ENCODE measurements at places on chromosomes 7 and 10. TPM values are rescaled to one million over a fixed set of nuclear protein-coding genes. Genes with fewer than 3 reads are reported as not detected.

DNA sequence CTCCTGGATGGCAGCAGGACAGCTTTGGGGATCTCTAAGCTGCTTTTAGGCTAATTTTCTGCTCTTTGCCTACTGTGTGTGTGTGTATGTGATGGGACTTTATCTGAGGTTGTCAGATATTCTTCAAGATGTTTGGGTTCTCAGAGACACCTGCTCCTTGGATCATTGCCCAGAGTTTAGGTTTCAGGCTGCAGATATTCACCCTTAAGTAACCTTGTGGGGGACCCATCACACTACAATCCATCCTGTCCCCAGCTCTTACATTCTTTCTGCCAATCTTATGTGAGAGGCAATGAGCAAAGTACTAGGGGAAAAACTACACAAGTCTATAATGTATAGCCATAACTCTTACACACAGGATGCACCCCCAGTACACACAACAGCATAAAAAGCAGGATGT is 263.0 kb upstream of the ZWINT start:
- no peak for DNase-seq

- no peak for DNase-seq
Observed at GRCh38 chr7:49324707-49325106, 400.4 kb downstream of the CDC14C start.

- DNase-seq: no peak
Observed at GRCh38 chr7:31529103-31529502, 15.2 kb downstream of the ITPRID1 start.

DNA sequence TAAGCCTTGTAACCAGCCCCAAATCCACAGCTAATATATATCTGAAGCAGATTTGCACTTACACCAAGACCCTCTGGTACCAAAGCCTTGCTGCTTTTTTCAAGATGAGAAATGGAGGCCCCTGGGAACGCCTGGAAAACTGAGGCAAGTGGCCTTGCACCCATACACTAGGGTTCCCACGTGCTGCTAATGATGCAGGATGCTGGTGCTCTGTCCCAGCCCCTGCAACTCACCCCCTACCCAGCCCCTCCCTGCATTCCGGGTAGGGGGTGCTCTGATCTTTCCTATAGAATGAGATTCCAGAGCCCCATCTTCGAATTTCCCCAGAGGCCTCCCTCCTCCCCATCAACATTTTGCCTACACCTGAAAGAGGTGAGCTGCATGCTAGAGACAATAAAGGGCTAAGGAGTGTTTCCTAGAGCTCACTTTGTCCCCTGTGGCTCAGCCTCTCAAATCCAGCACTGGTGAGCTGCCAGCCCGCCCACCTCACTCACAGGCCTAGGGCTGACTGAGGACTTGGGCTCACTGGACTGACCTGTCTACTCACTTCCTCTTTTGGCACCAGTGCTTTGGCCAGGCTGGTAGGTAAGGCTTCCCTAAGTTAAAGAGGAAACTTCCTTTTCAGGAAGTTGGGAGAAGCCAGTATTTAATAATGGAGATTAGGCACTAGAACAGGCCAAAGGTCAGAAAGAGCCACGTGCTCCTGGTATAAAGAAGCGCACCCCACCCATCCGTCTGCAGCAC is 9.8 kb downstream of the RBP4 start:
- peak; percentile 49 for DNase-seq

Gene SERPINE1
- 0.07 TPM for polyA plus RNA-seq

DNA sequence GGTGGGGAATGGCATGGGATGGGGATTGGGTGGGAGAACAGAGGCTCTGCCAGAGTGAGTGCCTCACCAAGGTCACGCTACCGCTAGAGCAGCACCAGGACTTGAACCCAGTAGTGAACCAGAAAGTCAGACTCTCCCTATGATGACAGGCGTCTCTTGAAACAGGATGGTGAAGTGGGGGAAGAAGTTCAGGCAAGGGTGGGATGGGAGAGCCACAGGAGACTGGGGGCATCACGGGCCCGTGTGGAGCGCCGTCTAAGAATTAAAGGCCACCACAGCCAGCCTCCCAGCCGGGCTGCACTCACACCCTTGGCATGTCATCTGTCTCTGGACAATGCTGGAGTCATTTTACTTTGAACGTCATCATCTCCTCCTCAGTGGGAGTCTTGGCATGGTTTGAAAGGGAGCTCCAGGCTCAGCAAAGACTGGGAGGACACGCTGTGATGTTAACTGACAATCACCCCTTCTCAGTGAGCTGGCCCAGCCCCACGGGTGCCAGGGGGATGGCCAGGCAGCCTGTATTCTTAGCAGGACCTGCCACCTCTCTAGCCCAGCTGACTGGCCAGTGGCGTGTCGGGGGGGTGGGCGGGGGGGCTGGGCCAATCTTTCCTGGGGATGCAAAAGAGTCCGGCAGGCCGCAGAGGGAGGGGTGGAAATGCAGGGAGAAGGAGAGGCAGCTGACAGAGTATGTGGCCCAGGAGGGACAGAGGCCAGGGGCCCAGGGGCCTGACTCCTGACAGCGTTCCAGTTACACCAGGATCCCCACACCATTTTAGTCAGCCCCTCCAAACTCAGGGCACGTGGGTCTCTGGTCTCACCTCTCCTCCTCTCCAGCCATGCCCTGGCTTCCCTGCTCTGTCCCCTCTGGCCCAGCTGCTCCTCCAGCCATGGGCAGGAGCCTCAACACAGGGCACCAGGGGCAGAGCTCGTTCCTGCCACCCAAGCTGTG is 96.2 kb downstream of the VOPP1 start:
- DNase-seq: no peak

DNA sequence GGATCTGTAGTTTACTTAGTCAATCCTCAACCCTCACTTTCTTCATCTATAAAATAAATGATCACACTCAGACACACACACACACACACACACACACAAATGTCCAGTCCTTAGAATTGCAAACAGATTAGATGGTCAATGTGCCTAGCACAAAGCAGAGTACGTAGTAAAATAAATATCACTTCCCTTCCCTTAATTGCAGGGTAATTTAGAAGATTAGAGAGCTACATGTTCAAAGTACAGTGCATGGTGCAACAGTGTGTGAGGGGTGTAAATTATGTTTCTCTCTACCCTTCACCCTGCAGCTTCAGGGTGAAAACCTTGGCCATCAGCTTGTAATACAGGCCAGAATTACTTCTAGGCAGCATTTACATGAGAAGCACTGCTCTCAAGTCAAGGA is 187.0 kb upstream of the GHITM start:
- no peak for DNase-seq

GRCh38 chr10:34280599-34281374 is 534.3 kb downstream of the PARD3 start:
- DNase-seq: no peak

- no peak for DNase-seq
Observed at GRCh38 chr7:29950480-29950879, 39.1 kb downstream of the SCRN1 start.

Gene HTR7
- polyA plus RNA-seq: 1.1 TPM

Measured in CD14-positive monocyte (primary cell).